ENCODE measurements at places on chromosomes 13 and 19.
A peak's percentile ranks its signal among the peaks of the same experiment; 100 is the strongest.

DNA sequence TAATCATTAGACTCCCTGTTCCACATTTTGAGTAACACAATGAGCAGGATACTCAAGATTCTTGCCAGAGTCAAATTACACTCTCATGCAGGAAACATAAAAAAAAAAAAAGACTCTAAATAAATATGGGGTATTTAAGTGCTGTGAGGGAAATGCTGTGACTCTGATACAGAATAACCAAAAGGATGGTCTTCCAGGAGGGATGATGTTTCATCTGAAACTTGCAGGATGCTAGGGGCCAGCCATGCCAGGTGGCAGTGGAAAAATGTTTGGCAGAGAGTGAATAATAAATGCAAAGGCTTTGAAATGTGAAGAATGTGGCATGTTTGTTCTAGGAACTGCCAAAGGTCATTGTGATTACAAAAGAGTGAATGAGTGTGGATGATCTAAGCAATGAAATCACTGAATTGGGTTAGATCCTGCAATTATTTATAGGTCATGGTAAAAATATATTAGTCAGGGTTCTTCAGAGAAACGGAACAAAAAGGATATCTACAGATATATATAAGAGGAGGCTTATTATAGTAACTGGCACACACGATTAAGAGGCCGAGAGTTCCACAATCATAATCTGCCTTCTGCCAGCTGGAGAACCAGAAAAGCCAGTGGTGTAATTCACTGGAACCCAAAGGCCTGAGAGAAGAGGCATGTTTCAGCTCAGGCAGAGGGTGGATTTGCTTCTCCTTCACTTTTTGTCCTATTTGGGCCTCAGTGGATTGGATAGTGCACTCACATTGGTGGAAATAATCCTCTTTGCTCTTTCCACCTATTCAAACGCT is 1832.8 kb upstream of the MIR17HG start:
- DNase-seq, result no peak

GRCh38 chr13:77079902-77080413 is 53.0 kb upstream of the FBXL3 start:
- DNase-seq, result no peak

DNA sequence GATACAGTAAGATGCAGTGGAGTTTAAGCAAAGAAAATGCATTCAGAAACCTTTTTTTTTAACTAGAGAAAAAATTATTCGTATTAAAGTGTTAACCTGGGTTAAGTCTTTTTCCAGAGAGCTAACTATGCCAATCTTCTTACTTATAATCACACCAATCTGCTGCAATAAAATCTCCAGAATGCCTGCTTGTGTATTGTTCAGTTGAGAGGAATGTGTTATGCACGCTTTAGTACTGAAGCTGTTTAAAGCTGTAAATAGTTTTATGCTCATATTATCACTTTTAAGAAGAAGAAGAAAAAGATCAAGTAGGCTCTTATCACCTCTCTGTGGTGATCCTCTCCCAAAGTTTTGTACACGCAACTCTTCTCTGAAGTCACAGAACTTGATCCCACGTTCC is 528.7 kb downstream of the RFC3 start:
- DNase-seq, result no peak

DNA sequence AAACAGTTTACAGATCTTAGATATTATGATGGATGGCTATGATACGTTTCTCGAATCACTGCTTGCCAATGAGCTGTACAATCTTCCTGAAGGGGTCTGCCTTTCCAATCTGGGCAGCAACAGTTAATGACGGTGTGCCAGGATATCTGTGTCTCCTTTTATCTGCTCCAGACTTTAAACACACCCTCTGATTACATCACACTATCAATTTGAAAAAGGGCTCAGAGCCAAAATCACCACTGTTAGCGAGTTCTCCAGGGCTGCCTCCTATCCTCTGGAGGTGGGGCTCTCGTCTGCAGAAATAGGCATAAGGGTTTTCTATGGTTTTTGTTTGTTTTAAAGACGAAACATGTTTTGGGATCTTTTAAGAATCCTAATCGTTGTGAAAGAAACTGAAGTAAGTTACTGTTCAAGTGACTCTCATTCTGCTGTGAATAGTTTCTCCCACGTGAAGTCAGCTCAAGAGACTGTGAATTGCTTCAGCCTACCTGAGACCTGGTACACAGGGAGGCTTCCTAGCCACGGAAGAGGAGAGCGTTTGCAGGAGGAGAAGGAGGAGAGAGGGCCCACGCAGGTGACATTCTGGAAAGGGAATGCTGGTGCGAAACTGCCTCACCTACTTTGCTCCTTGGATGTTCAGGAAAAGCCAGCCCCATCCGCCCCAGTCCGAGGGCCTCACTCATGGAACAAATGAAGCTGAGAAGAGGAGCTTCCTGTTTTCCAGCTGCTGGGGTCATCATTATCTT is 15.2 kb upstream of the GJA3 start:
- DNase-seq, result no peak

- no peak for DNase-seq
These were observed 9.8 kb downstream of the FZR1 start for GRCh38 chr19:3515891-3516422.

DNA sequence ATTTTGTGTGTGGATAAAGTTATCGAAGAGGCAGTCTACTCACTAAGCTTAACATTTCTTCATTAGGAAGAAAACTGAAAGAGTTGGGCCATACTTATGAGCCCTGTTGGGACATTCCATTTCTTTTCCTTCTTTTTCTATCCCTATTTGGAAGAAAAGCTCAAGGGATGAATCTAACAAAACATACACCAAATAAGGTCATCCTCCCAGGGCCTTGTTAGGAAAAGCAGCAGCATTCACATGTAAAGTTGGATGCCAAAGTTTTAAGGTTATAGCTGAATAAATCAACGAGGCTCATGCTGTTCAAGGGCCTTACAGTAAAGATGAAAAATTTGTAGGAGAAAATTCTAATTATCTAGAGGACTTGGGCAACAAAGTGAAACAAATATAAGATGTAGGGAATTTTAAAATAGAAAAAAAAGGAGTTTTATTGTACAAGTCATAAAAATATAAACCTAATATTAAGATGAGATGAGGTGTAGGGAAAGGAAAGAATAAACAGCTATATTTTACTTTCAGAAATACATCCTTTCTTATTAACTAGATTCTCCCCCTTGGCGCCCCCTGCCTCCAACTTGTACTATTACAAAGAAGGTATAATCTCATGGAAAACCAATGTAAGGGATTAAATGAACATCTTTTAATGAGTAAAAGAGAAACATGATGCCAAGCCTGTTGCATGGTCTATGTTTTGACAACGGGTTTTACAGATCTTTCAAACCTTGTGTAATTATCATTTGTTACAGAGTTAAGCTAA is 160.4 kb downstream of the PCDH20 start:
- DNase-seq, result peak; percentile 49

Measured in hematopoietic multipotent progenitor cell treated with erythropoietin and hydrocortisone succinate and interleukin-3 and kit ligand, for 4 days (in vitro differentiated cells).